NT2/D1 (cell line): ENCODE measurements at places on chromosomes 3 and 15.
A peak's percentile ranks its signal among the peaks of the same experiment; 100 is the strongest.

GRCh38 chr3:25156626-25157025 lies 271.4 kb upstream of the RARB start:
- DNase-seq = peak; percentile 46

DNA sequence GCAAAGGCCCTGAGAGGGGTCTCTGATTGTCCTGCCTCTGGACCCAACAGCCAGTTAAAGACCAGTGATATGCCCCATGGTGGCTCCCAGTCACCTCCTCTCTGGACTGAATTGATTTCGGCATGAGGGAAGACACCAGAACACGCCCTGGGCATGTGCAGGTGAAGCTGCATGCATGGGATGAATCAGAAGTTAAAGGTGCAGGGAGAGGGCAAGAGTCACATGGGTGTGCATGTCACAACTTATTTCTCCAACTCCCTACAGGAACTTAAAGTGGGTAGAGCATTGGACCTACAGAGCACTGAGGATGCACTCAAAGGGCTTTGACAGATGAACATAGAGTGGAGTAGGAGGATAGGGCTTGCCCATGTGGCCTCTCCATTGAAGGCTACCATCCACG lies 16.9 kb upstream of the RHCG start:
- no peak for DNase-seq

DNA sequence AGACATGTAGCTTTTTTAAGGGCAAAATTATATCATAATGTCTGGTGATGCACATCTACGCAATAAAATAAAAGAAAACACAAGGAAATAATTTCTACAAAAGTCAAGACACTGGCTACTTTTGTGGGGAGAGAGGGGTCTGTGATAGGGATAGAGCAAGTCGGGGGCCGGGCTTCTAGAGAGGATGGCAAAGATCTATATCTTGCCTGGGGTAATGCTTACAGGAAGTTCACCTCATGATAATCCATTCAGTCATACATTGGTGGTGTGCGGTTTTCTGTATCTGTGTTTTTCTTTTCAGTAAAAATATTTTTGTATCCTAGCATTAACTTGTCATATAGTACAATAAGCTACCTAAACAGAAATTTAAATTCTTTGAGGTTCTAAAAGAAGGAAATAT lies 178.8 kb downstream of the ARRDC4 start:
- DNase-seq = no peak

GRCh38 chr3:161560008-161560637 lies 63.5 kb downstream of the OTOL1 start:
- DNase-seq = peak; percentile 63

DNA sequence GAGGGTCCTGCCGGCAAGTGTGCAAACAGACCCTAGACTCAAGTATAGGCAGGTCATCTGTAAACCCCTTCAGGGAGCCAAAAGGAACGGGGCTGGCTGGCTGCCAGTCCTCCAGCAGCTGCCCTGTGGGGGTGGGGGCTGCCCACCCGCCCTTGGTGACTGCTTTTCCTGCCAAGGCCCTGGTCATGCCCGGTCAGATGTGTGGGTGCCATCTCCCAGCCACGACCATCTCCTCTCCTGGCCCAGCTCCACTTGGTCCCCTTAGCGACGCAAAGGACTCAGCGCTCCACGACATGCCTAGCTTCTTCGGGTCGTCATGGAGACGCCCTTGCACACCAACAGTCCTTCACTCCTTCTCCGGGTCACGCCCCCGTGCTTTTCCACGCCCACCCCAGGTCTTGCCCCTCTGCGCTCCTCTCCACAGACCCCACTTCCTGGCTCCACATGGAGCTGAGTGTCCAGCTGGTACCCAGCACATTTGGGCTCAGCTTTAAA lies 2.4 kb downstream of the MUC4 start:
- DNase-seq = no peak

DNA sequence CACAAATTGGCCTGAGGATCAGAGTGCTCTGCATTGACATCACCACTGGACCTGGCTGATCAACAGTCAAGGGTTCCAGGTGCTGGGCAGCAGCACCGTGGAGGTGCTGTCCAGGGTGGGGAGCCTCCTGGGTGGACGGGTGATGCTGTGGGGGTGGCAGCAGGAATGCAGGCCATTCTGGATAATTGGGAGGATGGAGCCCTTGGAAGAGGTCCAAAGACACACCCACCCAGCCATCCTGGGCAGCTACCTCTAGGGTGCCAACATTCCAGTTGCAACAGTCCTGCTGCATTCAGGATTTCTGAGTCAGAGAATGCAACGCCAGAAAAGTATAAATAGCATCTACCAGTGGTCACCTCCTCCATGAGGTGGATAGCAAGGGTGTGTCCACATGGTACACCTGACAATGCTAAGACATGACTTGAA lies 26.8 kb downstream of the STARD5 start:
- no peak for DNase-seq

DNA sequence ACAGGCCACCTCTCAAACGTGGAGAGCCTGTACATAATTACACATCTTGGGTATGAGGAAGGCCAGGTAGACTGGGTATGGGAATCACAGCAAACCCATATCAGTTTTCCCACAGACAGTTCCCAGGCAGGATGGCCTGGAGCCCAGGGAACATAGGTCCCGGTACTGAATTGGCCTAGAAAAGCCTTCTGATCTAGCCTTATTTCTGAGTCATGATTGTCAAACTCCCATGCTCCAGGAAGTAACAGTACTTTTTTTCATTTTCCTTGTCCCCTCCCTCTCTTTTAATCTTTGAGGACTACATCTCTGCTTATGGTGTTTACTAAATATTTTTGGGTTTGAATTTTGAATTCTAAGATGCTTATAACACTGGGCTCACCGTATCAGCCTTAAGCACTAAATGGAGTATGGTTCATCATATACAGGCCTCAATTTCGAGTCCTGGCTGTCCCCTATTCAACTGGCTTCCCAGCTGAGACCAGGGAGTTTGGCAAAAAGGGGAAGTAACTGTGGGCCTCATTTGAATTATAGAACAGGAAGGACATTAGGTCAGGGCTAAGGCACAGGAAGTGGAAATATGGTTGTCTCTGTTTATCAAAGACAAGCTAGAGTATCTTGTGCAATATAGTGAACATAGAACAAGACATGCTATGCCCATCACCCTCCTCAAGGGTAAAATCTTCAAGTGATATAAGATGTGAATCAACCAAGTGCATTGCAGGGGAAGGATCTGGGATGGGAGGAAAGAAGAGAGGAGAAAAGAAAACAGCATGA lies 494.6 kb downstream of the NTRK3 start:
- DNase-seq = no peak

DNA sequence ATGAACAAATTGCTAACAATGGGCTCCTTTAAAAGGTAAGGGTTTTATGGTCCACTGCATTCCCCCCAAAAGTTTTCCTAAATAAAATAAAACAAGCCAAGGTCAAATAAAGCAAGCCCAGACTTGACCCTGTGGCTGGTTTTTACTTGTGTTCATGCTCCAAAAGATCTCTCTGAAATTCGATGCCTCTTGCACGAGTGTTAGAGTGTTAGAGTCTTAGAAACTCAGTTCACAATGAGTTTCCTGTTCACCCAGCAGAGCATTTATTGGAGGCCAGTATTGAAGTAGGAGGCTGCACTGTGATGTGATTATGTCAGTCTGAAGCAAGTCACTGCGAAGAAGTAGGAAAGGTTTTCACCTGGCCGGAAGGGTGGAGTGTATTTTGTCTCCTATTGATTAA lies 59.9 kb upstream of the LRTM1 start:
- no peak for DNase-seq

GRCh38 chr3:13122081-13123012 lies 49.1 kb upstream of the IQSEC1 start:
- no peak for DNase-seq

DNA sequence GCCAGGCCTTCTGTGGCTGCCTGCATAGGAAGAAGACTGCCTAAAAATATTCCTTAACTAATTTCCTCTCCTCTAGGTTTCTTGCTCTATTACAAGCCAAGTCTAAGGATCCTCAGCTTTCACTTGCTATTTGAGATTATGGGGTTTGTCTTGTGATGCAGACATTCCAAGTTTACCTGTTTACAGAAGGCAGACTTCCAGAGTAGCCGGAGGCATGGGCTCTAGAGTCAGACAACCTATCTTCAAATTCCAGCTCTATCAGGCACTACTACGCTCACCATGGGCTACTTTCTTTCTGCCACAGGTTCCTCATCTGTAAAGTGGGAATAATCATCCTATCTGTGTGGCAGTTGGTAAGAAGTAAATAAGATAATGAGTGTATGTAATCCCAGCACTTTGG lies 95.6 kb upstream of the BCL6 start:
- no peak for DNase-seq

- no peak for DNase-seq
Measured at GRCh38 chr3:194323785-194324735, 27.1 kb downstream of the CPN2 start.

DNA sequence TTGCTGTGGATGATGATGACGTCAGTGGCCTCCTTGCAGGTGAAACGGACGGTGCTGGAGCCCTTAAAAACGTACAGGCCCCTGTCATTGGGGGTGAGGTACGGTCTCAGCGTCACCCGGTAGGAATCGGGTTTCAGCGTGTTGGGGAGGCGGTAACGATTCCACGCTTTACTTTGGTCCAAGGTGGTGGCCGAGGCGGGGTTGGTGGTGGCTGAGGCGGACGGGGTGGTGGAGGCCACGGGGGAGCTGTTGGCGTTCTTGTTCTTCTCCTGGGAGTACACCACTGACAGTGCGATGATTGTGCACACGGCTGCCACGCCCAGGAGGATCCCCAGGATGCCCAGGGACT lies 8.5 kb downstream of the ANPEP start:
- DNase-seq = no peak

- no peak for DNase-seq
Measured at GRCh38 chr3:140308535-140308934, 369.3 kb upstream of the TRIM42 start.

DNA sequence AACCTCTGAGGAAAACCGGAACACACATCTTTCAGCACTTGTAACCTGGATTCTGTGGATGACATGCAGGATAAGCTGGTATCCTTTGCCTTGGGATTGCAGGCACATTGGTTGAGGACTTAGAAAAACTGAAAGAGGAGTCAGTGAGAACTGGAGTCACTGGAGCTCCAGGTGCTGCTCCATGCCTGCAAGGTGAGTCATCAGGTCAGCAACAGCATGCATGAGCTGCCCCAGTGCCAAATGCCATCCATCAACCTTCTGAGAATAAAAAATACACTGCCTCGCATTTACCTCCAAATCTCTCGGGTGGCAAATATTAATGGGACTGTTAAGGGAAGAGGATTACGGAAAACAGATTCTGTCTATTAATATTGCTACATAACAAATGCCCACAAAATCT lies 729.1 kb downstream of the NTRK3 start:
- peak; percentile 3 for DNase-seq

GRCh38 chr15:36914960-36915808 lies 185.2 kb downstream of the MEIS2 start:
- no peak for DNase-seq

- DNase-seq = no peak
Measured at GRCh38 chr3:108381529-108382140, 85.3 kb downstream of the HHLA2 start.

DNA sequence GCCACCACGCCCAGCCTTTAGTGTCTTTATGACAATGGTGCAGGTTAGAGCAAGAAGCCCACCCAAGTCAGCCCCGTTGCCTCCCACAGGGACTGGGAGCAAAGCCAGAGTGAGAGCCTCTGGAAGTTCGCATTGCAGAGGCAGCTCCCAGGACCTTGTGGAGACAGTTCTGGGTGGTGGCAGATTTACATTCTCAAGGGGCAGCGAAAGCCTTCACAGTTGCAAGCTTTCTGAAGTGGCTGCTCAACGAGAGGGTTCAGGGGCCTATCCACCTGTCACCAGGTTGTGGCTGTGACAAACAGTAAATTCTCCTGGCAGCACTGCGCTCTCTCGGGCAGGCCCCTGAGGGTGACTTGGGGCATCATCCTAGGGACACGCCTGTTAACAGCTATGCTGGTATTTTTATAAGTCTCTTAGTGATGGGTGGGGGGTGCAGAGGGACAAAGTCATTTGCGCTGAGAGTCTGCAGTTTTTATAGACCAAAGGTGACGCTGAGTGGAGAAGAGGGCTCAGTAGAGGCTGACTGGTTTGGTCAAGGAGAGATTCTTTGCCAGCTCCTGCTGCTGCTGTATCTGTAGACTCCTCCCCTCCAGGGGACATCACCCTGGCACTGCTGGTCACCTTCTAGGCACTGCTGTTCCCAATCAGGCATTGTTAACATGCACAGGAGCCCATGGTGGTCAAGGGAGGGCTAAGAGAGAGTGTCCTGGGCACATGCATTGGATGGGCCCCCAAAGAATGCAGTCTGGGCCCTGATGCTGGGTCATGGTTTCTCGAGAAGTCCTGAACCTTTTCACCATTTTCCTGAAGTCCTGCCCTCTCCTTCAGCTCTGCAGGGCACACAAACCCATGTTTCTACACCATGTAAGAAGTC lies 57.5 kb upstream of the KLF13 start:
- no peak for DNase-seq

- no peak for DNase-seq
Measured at GRCh38 chr3:25585361-25586166, 79.1 kb downstream of the TOP2B start.

- no peak for DNase-seq
Measured at GRCh38 chr3:126494204-126494969, 18.7 kb upstream of the ZXDC start.

- no peak for DNase-seq
Measured at GRCh38 chr3:149640976-149641728, 16.7 kb downstream of the WWTR1 start.

- no peak for DNase-seq
Measured at GRCh38 chr3:141332416-141332815, 35.9 kb upstream of the ZBTB38 start.

DNA sequence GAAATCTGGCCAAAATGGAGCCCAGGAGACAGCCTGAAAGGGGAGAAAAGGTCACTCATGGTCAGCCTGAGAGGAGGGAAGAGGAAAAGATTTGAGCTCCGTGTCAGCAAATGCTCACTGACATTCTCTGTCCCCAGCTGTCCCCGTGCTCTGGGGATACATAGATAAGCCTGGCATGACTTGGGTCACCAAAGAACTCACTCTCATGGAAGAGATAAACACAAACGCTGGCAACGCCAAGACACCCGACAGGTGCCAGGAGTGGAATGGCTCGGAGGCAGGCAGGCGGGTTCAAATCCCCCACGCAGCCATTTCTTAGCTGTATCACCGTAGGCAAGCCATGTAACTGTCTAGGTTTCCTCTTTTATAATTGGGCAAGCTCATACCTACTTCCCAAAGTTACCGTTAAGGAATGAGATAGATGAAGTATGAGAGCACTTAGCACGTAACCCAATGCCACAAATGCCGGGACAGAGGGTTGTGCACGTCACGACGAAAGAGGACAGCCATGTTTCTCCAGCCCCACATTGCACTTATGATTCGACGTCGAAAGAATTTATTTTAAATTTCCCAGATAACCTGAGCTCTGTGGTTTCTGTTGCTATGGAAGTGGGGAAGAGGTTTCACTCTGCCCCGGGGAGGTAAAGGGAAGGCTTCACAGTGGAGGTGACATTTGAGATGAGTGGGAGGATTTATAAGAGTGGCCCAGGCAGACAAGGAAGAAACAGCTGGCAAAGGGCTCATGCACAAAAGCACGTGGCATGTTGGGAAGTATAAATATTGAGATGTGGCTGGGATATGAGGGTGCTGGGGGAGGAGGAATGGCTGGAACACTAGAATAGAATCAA lies 41.4 kb upstream of the TSEN2 start:
- no peak for DNase-seq
